ENCODE measurements at places on chromosomes 12 and 14.

DNA sequence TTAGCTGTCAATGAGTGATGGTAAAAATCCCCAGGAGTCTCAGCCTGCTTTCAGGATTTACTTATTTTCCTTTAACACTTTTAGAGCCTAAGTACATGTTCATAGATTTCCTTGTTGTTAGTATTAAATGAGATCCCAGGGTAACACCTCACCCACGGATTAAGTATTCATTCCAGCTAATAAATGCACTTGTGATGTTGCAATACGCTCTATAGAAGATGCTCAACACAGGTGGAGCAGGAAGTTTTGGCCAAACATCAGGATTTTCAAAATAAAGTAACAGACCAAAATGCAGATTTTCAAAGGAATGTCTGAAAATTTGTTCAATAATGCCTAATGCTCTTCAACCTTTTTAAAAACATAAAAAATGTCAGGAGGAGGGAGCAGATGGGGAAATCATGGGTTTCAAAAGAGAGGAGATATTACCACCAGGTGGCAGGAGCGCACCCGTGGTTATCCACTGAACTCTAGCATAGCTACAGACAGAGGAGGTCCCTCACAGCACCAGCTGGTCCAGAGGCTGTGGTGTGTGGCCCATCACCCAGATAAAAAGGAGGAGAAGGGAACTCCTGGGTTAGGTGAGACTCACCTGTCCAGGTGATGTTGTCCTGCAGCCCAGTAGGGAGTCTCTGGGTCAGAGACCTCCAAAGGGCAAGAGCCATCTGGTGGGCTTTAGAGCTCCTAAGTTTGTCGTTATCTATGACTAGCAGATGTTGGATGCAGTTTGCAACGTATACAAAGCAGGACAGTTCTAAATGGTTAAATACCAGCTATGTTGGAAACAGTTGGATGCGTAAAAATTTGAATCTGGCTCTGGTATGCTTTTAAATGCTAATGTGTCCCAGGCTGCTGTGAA lies 1158.4 kb upstream of the TMEM132C start:
- DNase-seq = no peak

DNA sequence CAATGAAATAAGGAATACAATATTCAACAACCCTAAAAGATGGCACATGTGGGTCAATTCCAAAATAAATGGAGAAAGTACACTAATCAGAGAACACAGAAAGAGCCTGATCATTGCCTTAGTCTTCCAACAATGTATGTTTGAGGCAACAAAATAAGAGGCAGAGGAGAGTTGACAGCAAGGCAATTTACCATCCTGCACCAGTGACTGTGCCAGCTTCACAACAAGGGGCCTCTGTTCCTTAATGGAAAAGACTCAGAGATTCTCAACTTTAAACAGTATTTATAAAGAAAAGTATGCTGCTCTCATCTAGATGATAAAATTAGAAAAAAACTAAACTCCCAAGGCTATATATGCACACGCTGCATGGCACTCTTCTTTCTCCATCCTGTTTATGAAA lies 25.9 kb downstream of the EPS8 start:
- DNase-seq = no peak

- peak; percentile 73 for DNase-seq
Measured at GRCh38 chr12:88267630-88268029, 125.5 kb downstream of the TMTC3 start.

GRCh38 chr12:50533971-50534370 lies 29.2 kb downstream of the DIP2B start:
- DNase-seq = no peak

GRCh38 chr14:91113829-91114078 lies at the start of gene DGLUCY:
TSS of gene DGLUCY (plus strand) at chr14:91114073. CDS start at chr14:91160295, 46,222 bp downstream.
- DNase-seq = no peak

GRCh38 chr14:64725879-64726584 lies 21.8 kb downstream of the PLEKHG3 start:
- DNase-seq = no peak

DNA sequence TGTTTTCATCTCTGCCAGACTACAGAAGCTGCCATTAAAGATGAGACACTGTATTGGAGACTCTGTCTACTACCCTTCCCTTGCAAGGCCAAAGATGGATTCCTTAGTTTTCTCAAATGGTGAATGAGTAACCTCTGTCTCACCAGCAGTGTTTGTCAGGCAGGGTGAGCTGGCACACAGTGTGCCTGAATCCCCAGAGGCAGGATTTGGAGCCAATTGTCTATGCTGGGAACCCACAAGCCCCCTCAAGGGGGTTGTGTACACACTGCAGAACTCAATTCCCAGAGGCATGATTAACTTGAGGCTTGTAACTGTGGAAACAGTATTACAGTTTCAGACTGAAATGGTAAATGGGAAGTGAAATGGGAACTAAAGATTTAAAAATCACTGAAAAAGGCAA lies 136.8 kb upstream of the PTPRB start:
- no peak for DNase-seq

DNA sequence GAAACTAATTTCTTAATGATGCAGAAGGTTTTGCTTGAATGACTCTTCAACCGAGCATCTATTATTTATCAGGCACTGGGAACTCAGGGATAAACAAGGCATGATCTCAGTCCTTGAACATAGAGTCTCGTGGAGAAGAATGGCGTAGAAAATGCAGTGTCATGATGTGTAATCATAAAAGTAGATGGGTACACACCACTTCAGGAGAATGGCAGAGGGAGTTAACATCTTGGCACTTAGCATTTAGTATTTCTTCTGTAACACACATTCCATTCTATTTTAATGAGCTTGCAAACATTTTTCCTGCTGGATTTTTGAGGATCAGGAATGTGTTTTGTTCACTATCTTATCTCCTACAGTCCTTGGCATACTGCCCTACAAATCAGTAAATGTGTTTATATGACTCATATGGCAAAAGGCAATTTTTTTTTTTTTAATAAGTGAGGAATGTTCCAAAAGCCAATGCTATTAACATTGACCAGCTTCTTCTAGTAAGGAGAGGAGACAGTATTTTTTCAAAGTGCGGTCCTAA lies 3.8 kb downstream of the TXNRD1 start:
- DNase-seq = peak; percentile 96

GRCh38 chr12:66061557-66062289 lies 68.8 kb downstream of the LLPH start:
- no peak for DNase-seq
